ENCODE measurements at places on chromosomes 5 and 9. TPM values are rescaled to one million over a fixed set of nuclear protein-coding genes. Genes with fewer than 3 reads are reported as not detected.

Gene ZDHHC11B
- total RNA-seq, result 13.4 TPM

Gene CCDC192
- total RNA-seq, result not detected

Gene RASEF
- total RNA-seq, result 0.05 TPM

Gene EQTN
- total RNA-seq, result not detected

Gene FOXD4L4
- not detected for total RNA-seq

Gene TNFSF8
- 0.63 TPM for total RNA-seq

Gene PHF24
- 0.11 TPM for total RNA-seq

Gene BTNL8
- total RNA-seq, result 0.58 TPM

Gene CRAT
- 85.3 TPM for total RNA-seq

Gene KIF24
- total RNA-seq, result 0.63 TPM

Gene ARL10
- 6.0 TPM for total RNA-seq

Gene GZMA
- 1.5 TPM for total RNA-seq

Gene HMCN2
- 5.5 TPM for total RNA-seq

Gene CHSY3
- total RNA-seq, result 0.85 TPM

Gene ZDHHC12
- total RNA-seq, result 6.3 TPM

Gene SGCD
- total RNA-seq, result 98.7 TPM

Gene NOXA1
- 2.0 TPM for total RNA-seq

Gene DBH
- total RNA-seq, result not detected

Gene SLCO6A1
- not detected for total RNA-seq

Gene HTR4
- total RNA-seq, result 0.99 TPM

Gene PCDHGA2
- 7.8 TPM for total RNA-seq

Gene WDR31
- total RNA-seq, result 12.4 TPM

Gene ATOX1
- 65.4 TPM for total RNA-seq

Gene FREM1
- total RNA-seq, result 3.0 TPM

Gene DRD1
- not detected for total RNA-seq

Gene TNC
- total RNA-seq, result 3.4 TPM

Gene SPATA31A3
- total RNA-seq, result not detected

Gene DMRT3
- total RNA-seq, result not detected

Gene INSL6
- not detected for total RNA-seq

Gene THBS4
- total RNA-seq, result 51.4 TPM

Gene FSTL4
- not detected for total RNA-seq

Gene FGF1
- 59.9 TPM for total RNA-seq

Gene GADD45G
- 44.5 TPM for total RNA-seq

Gene SPATA6L
- total RNA-seq, result 0.96 TPM

All from left ventricle myocardium inferior (tissue), 1 donor.